ENCODE measurements at places on chromosomes 2 and 18.

DNA sequence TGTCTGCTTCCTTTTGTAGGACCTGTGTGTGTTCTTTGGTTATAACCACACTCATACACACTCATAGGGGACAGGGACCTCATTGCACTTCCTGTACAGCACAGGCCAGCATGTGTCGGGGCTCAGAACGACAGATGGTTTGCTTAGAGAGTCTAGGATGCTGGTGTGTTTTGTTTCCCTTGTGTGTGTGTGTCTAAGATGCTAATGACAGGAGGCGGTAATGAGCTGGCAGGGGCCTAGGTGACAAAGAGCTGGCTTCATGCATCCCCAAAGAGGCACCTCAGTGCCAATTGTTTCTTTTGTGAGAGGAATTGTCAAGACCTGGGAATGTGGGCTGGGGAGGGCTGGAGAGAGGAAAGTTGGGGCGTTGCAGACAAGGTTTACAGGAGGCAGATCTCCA lies 66.6 kb downstream of the CELF4 start:
- no peak for DNase-seq

DNA sequence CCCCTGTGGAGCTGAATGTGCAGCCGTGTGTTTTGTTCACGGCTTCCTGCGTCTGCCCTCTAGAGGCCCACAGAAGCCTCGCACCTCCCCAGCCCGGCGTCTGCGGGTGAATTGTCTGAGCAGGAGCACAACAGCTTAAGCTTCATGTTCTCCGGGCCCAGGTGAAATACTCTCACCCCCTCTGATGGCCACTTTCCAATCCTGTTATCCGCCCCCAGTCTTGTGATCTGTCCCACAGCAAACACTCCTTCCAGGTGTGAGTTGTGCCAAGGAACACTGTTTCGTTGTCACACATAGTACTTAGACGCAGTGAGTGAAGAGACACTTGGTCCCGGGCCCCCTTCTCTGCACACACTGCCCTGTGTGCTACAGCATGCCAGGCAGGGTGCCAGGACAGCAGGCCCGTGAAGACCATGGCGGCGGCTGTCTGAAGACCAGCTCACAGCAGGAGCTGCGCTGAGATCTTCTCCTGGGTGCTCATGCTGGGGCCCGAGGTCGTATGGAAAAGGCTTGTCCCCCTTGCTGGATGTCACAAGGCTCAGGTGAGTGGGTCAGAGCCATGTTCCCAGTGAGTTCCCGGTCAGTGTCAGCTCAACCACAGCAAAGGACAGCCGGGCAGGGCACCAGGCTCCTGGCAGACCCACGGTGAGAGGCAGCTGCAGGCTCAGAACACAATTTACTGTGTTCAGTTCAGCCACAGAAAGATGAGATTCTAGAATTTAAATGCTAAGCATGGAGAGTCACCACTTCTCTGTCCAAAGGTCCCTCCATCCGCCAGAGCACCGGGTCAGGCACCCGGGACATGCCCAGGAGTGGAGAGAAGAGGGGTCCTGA lies 6.8 kb upstream of the PXDN start:
- no peak for DNase-seq

GRCh38 chr2:46131-46470 lies 204 bp downstream of the FAM110C start:
- DNase-seq: no peak

- DNase-seq: no peak
Measured at GRCh38 chr2:145350011-145350410, 830.1 kb upstream of the ZEB2 start.

- no peak for DNase-seq
Measured at GRCh38 chr18:23920054-23920453, 94.5 kb upstream of the TTC39C start.

GRCh38 chr2:146939991-146940685 lies 904.7 kb upstream of the ACVR2A start:
- peak; percentile 50 for DNase-seq

DNA sequence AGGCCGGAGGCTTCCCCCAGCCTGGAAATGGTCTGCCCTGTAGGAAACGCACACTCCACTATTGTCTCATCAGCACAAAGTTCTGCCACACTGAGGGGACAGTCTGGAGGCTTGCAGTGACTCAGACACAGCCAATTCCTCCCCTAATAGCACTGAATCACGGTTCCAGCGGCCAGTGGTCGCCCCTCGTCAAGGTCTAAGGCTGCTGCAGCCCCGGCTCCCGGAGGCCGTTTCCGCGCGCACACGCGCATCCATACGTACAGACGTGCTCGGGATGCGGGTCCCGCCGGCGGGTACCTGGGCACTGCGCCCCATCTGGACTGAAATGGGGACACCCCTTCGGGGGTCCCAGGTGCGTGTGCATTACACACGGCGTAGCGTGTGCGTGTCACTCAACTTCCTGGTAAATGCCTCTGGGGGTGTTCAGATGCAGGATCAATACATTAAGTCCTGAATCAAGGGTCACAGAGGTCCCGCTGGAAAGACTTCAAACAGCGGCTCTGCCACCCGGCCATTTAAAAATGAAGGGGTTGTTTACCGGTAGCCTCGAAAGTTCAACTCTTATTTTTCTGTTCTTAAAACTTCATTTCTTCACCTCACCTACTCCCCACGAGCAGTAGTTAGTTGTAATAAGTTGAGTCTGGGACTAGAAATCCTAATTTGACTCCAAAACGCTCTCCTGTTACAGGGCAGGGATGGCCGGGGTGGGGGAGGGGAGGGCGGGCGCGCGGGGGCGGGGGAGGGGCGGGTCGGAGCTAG lies 572 bp upstream of the ZNF516 start:
- DNase-seq: peak; percentile 51

GRCh38 chr2:217919781-217920351 lies 82.9 kb downstream of the TNS1 start:
- no peak for DNase-seq

DNA sequence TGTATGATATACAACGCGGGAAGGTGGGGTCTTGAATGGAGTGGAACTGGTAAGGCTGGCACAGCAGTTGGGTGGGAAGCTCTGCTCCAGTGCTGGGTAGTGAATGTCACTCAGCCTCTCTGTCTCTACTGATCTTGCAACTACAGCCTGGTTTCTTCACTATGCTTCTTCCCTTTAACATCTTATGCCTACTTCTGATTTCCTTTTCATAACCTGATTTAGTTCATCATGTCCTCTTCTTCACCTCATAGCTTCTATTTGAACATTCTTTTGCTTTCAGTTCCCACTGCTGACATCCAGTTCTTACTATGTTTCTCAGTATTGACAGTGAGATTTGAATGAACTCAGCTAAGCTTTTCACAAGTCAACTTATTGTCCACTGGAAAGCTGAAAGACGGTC lies 286.2 kb downstream of the ARL6IP6 start:
- no peak for DNase-seq

DNA sequence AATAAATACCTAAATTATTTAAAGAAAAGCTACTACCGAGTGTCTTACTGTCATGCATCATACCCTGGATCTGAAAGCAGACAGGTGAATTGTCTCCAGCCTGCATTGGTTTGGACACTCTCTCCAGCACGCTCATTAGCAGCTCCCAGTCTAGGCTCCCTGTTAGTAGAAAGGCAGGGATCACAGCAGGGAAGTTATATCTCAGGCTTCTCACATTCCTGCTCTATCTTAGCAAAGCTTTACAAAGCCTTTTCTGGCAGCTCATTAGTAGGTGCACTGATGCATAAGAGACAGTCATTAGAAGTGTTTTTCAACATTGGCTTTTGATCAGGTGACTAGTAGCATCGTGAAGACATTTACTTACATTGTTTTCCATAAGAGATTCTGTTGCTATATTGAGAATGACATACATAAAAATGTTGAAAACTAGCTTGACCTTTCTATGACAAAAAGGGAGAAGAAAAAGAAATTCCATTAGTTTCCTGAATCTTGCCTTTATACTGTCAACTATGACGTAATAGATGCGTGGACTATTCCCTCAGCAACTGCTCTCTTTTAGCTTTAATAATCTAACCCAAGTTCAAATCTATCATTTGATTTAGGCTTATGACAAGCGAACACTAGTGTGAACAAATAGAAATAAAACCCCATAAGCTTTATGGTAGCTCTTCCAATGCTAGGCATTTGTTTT lies 408.7 kb upstream of the KCNH7 start:
- DNase-seq: no peak

DNA sequence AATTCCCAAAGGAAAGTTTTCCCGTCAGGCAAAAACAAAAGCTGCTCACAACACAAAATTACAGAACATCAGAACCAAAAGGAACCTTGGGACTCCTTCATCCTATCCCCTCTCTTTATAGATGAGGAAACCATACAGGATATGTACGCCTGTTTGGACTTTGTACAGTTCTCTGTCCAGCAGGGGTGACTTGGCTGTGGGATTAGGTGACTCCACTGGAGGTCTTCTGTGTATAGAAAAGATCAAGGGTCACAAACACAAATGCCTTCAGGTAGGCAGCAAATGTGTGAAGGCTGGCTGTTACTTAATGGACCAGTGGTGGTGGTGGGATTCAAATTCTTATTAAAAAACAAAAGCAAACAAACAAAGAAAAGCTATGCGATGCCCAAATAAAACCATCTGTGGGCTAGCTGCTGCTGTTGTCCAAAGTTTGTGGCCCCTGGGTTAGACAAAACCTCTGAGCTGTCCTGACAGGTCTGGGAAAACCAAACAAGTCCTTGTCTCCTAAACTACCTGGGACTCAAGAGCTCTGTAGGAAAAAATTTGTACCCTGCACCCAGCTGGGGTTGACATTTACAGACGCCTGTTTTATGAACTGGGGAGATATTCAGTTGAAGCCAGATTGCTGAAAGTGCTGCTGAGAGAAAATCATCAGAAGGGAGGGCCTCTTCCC lies 1.3 kb upstream of the CEP68 start:
- DNase-seq: no peak

DNA sequence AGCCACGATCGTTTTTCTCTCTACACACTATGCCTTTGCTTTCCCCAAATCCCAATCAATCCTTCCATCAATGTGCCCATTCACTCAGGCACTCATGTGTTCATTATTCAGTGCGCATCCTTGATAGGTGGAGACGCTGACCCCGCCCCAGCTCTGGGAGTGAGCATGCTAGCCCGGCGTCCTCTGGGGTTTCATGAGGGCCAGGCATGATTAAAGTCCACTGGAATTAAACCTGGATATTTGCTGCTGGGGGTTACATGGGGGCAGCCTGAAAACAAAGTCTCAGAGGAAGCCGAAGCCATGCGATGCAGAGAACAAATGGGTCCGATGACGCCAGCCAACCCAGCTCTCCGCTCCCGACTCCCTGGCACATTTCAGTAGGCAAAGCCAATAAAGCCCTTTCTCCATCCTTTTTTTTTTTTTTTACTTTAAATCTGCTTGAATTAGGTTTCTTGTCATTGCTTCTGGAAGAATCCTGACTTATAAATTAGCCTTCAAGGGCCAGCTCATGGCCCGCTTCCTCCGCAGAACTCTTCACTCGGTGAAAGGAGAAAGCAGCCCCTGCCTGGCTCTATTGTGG lies 316.4 kb upstream of the ID2 start:
- DNase-seq: no peak

GRCh38 chr2:26805241-26805676 lies 19.4 kb downstream of the CENPA start:
- no peak for DNase-seq

GRCh38 chr2:147649286-147649685 lies 195.5 kb upstream of the ACVR2A start:
- DNase-seq: no peak

- DNase-seq: no peak
Measured at GRCh38 chr2:138180692-138181386, 216.6 kb downstream of the HNMT start.

GRCh38 chr2:7867867-7868266 lies 814.0 kb upstream of the ID2 start:
- DNase-seq: no peak

GRCh38 chr2:113863144-113863543 lies 26.7 kb upstream of the ACTR3 start:
- no peak for DNase-seq

DNA sequence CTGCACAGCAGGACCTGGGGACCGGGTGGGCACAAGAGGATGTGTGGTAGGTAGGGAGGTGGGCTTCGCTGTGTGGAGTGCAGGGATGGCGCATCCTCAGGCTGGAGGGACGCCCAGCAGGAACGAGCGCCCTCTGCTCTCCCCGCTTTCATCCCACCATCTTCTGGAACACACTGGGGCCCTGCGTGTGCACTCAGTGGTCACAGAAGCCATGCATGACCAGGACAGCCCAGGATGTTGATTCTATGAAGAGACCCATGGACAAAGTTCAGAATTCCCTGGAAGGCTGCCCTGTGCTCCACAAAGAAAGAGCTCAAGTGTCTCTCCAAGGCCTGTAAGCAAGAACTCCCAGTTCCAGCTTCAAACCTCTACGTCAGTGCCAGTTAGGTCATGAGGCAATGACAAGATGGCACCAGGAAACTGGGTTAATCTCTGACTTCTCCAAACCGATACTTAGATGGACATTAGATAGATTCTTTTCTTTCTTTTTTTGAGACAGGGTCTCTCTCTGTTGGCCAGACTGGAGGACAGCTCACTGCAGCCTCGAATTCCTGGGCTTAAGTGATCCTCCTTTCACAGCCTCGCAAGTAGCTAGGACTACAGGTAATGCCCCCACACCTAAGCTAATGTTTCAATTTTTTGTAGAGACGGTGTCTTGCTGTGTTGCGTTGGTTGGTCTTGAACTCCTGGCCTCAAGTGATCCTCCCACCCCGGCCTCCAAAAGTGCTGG lies 3.4 kb downstream of the SLC66A2 start:
- DNase-seq: no peak

- DNase-seq: no peak
Measured at GRCh38 chr2:166627893-166628292, 133.8 kb upstream of the SCN7A start.

DNA sequence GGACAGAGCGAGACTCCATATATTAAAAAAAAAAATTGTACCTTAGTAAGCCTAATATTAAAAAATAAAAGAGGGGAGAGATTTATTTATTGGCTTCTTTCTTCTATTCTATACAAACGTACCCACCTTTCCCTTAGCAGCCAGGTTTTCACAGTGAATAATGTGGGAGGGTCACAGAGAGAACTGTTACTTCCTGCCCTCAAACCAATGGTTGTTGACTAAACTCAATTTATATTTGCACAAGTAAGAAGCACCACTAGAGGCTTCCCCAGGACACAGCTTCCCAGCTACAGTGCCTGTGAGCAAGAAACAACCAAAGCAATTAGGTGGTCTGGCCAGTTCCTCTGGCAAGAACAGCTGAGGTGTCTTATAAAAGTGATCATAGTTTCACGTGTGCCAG lies 28.9 kb upstream of the GALR1 start:
- no peak for DNase-seq
